ENCODE measurements at places on chromosomes 11 and 22. TPM values are rescaled to one million over a fixed set of nuclear protein-coding genes. Genes with fewer than 3 reads are reported as not detected.

GLYATL2 gene
- 1.1 TPM for total RNA-seq

CRYBA4 gene
- total RNA-seq, result not detected

HBE1 gene
- not detected for total RNA-seq

LRRC56 gene
- 2.2 TPM for total RNA-seq

MYBPC3 gene
- 0.72 TPM for total RNA-seq

CNGA4 gene
- total RNA-seq, result not detected

DNA sequence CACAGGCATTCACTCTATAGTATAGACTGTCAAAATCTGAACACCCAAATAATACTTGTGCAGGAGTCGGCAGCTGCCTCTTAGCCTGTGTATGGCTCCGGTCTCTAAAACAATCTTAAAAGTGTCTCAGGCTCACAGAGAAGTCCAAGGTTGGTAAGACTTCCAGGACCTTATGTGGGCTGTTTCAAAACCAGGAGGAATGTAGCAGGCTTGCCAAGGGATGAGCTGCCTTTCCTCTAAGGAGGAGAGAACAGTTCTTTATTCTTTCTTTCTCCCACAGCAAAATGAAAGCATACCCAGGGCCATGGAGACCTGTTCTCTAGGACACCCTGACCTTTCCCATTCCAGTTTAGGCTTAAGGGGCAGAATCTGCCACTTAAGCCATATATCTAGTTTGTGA lies 176.5 kb downstream of the TRPC6 start:
- no peak for DNase-seq

GRCh38 chr22:23750714-23751440 lies at the start of gene ZNF70:
ZNF70 (minus strand) TSS chr22:23751112; CDS start chr22:23745140, 5,972 bp downstream.
- peak; percentile 97 for DNase-seq

- DNase-seq, result no peak
These were observed 552.1 kb upstream of the CHORDC1 start for GRCh38 chr11:90774727-90775566.

GRCh38 chr11:75795276-75796090 lies 19.5 kb upstream of the UVRAG start:
- no peak for DNase-seq

- no peak for DNase-seq
These were observed 205.4 kb downstream of the DBX1 start for GRCh38 chr11:19954899-19955298.

- DNase-seq, result no peak
These were observed 116.4 kb downstream of the FAR1 start for GRCh38 chr11:13784855-13785254.

DNA sequence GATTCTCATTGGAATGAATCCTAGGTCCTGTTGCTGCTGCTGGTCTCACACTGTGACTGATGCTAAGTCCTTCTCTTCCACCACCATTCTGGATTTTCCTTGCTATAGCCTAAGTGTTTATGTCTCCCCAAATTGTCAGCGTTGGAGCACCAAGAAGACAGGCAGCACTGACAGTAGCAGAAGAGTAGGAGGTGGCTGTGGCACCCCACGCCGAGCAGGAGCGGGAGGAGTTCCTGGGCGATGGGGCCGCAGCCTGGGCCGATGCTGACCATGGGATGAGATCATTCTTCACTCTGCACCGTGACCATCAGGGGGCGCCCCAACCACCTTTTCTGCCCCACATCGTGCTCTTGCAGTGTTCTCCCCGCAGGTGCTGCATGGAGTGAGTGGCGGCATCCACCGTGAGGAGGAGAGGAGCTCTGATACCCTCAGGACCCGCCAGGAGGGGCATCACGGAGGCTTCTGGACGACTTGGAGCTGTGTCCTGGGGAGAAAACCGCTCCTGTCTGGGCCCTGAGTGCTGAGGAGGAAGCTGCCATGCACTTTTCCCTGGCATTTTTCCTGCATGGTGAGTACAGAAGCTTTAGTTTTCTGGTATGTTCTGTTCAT lies 57.0 kb downstream of the LRRC74B start:
- peak; percentile 68 for DNase-seq

GRCh38 chr11:32454993-32455392 lies 19.7 kb upstream of the WT1 start:
- DNase-seq, result peak; percentile 9

- DNase-seq, result peak; percentile 59
These were observed 71.1 kb downstream of the RPUSD4 start for GRCh38 chr11:126140201-126140925.

DNA sequence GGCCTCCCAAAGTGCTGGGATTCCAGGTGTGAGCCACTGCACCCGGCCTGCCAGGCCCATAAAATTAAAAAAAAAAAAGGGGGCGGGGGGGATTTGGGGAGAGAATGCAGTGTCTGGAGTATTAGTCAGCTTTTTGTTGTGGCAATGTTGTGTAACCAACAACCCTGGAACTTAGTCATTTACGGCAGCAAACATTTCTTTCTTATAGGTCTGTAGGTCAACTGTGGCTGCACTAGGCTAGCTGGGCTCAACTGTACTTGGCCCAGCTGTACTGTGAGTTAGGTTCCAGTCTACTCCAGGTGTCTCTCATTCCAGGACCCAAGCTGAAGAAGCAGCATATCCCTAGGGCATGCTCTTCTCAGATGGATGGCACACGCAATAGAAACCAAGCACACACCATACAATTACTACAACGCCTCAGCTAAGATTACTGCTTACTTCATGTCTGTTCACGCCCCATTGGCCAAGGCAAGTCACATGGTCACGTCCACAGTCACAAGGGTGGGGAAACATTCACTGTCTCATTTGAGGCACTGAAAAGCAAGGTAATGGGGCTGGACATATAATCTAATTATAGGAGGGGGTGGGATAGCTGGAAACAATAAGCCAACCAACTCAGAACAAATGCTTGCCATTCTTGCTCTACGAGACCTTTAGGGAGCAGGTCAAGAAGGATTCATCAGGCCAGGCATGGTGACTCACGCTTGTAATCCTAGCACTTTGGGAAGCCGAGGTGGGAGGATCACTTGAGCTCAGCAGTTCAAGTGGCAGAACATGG lies 10.4 kb upstream of the SPINDOC start:
- no peak for DNase-seq

GRCh38 chr11:75816561-75817239 lies 1.7 kb downstream of the UVRAG start:
- DNase-seq, result no peak

GRCh38 chr22:39580006-39580441 lies 9.5 kb downstream of the CACNA1I start:
- no peak for DNase-seq

GRCh38 chr11:62398011-62398994 lies 20.5 kb upstream of the SCGB1A1 start:
- DNase-seq, result peak; percentile 65

- DNase-seq, result no peak
These were observed 5.3 kb downstream of the C2CD2L start for GRCh38 chr11:119112314-119113020.

DNA sequence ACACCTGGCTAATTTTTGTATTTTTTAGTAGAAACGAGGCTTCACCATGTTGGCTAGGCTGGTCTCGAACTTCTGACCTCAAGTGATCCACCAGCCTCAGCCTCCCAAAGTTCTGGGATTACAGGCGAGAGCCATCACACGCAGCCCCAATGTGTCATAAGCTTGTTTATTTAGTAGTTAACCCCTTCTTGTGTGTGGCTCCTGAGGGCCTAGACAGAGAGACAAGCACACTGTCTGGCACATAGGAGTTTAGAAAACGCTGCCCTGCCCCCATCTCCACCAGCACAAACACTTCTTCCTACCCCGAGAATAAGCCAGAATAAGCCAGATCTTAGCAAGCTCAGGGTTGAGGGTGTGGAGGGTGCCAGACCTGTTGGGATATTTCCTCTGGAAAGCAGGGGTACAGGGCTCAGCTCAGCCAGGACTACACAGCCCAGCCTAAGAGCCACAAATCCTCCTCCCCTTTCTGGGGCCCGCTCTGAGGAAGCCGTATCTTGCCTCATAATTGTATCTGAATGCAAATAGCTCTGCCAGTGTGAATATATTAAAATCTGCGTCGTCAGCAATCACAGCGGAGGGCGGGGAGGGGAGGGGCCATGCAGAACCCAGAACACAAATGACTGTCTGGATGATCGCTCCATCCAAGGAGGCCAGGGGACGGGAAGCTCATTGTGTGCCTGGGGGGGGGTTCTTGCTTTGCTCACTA lies 247.3 kb downstream of the MN1 start:
- peak; percentile 30 for DNase-seq

DNA sequence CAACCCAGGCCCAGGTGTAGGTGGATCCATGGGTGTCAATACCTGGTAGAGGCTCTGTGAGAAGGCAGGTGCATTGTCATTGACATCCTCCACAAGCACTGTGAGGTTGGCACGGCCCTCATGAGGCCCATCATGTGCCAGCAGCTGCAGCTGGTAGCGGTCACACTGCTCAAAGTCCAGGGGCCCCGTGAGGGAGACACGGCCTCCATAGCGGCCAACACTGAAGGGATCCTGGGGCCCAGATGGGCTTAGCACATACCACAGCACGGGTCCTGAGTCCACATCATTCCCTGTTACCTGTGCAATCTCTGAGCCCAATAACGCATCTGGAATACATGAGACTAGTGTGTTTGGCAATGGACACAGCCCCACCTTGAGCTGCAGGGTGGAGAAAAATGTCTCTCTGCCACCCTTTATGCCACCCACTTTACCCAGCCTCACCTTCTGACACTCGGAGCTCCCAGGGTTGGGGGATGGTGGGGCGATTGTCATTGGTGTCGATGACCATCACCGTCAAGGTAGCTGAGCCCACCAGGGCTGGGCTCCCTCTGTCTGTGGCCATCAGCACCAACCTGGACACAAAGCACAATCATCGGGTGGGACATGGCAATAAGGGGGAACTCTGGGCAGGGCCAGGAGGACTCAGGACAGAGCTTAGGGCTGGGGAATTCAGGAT lies 6.1 kb upstream of the TPP1 start:
- DNase-seq, result no peak

DNA sequence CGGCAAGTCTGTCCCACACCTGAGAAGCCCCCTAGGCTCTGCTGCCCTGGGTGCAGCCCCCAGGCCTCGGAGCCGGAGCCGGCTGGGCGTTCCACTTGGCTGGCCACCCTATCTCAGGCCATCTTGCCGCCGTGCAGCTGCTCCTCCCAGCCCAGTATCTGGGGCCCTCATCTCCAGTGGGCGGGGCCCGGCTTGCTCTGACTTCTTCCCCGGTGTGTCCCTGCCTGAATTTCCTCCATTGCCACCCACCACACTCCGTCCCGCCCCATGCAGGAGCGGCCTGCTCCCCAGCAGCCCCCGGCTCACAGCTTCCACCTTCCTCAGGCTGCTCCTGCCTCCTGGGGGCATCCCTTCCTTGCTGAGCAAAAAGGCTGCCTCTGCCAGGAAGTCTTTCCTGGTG lies 46.6 kb downstream of the WNT7B start:
- DNase-seq, result no peak

DNA sequence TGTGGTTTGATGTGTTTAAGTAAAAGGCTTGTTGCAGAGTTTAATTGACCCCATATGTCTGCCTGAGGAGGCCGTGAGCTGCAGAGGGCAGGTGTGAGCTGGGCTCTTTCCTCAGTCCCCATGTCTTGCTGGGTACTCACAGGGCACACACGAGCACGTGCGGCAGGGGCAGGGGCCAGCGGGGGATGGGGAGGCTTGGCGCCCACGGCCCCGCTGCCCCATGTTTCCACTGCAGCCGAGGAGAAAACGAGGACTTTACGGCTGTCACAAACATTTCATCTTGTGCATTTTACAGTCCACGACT lies 24.7 kb upstream of the CCDC188 start:
- DNase-seq, result no peak

- DNase-seq, result no peak
These were observed 49.2 kb downstream of the PAK1 start for GRCh38 chr11:77424644-77425043.

GRCh38 chr11:14390669-14391068 lies 31.7 kb upstream of the RRAS2 start:
- no peak for DNase-seq

GRCh38 chr11:90446207-90446606 lies 223.4 kb upstream of the CHORDC1 start:
- no peak for DNase-seq

All from stomach (tissue), 19 donors.